ENCODE measurements at places on chromosomes 12 and 14.

DNA sequence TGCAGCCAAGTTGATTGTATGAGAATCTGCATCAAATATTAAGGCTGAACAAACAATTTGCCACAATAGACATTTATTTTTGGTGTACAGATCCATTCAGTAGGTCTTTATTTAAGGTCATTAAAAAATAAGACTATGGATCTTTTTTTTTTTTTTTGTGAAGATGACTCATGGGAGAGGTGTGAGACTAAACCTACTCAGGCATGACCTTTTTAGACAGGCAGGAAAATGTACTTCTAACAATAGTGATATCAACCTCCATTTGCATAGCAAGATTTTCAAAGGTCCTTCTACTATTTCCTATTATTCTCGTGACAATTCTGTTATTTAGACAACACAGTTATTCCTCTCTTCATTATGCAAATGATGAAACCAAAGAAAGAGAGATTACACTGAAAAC lies 39.9 kb upstream of the PTPRR start:
- no peaks in the 10 kb centered on the region for H3K27me3 ChIP-seq
- H3K36me3 ChIP-seq = no peaks in the 10 kb centered on the region
- no peak for DNase-seq
- no peak overlapping the region for H3K4me3 ChIP-seq
- no peak overlapping the region for H3K27ac ChIP-seq

- peaks cover 27% of the 10 kb centered on the region for H3K4me1 ChIP-seq
- peaks cover 6% of the 10 kb centered on the region for H3K36me3 ChIP-seq
- no peak for DNase-seq
- no peaks in the 10 kb centered on the region for H3K27me3 ChIP-seq
- no peak overlapping the region for H3K4me3 ChIP-seq
Measured at GRCh38 chr12:124532331-124532750, 35.1 kb downstream of the NCOR2 start.

- H3K36me3 ChIP-seq = peaks cover 4% of the 10 kb centered on the region
- peaks cover 77% of the 10 kb centered on the region for H3K4me1 ChIP-seq
- H3K27ac ChIP-seq = no peak overlapping the region
- DNase-seq = no peak
- H3K27me3 ChIP-seq = no peaks in the 10 kb centered on the region
Measured at GRCh38 chr12:131959641-131960589, 10.2 kb downstream of the EP400 start.

GRCh38 chr14:94941311-94941710 lies 171.4 kb upstream of the GSC start:
- no peak for DNase-seq
- H3K4me3 ChIP-seq = no peak overlapping the region

- H3K4me1 ChIP-seq = no peaks in the 10 kb centered on the region
- H3K27ac ChIP-seq = no peak overlapping the region
- DNase-seq = no peak
- H3K27me3 ChIP-seq = no peaks in the 10 kb centered on the region
- no peak overlapping the region for H3K4me3 ChIP-seq
- no peaks in the 10 kb centered on the region for H3K36me3 ChIP-seq
Measured at GRCh38 chr14:77303417-77304156, 17.1 kb downstream of the POMT2 start.

- H3K4me1 ChIP-seq = peaks cover 5% of the 10 kb centered on the region
- no peak for DNase-seq
- no peak overlapping the region for H3K4me3 ChIP-seq
Measured at GRCh38 chr12:111344254-111344875, 24.5 kb downstream of the PHETA1 start.

DNA sequence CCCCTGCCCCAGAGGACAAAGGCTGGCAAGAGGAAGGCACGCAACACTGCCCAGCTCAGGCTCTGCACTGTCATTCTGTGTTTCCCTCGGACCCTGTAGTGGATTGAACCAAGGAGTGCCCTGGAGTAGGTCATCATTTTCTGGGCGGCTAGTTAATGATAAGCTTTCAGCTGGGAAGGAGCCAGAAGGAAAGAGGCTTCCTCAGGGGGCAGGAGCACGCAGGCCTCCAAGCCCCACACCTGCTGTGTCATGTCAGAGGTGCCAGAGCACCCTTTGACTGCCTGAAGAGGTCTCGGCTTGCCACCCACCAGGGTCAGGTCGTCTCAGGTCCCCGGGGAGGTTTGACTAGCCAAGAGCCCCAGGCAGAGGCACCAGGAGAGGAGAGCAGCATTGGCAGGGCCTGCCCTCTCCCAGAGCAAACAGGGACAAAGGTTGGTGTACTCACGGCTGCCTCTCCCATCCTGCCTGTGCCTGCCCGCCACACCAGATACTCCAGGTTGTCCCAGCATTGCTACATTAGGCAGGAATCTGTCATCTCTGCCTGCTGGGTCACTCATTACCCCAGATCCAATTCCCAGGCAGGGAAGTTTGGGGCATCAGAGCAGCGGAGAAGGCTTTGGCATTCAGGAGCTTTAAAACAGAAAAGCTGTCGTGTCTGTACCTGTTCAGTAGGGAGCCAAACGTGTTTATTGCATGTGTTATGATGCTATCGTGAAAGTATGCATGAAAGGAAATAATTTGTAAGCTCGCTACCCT lies 33.5 kb upstream of the ATP2A2 start:
- DNase-seq = no peak
- no peaks in the 10 kb centered on the region for H3K36me3 ChIP-seq
- H3K27ac ChIP-seq = no peak overlapping the region
- peaks cover 2% of the 10 kb centered on the region for H3K4me1 ChIP-seq

DNA sequence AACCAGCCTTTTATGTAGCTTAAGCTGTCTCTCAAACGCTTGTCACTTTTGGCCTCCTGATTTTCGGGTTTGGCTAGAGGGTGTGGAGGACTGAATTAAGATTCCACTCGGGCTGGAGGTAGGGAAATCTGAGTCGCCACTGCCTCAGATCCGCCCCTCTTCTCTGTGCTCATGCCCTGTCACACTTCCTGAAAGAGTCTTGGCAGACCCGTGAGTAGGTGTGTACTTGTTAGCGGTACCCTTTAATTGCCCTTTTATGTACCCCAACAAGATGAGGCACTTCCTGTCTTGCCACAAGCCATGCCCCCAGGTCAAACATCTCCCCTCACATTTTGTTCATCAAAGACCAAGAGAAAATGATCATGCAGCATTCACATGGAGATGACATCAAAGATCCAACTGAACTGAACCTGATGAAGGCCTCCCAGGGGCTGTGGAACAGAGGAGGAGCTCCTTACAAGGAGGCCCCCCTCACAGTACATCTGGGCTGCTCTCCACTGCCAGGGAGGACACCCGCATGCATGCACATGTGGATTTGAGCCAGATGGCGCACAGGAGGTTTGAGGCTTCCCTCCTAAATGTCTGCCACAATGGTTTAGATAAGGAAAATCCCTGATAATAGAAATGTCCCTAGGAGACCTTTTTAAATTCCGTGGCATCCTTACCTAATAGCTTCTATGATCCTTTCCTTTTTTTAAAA lies 86.5 kb upstream of the CDKN3 start:
- no peak overlapping the region for H3K27ac ChIP-seq
- no peak overlapping the region for H3K4me3 ChIP-seq
- H3K36me3 ChIP-seq = no peaks in the 10 kb centered on the region
- no peaks in the 10 kb centered on the region for H3K4me1 ChIP-seq

GRCh38 chr14:61878931-61879330 lies 116.7 kb downstream of the SNAPC1 start:
- no peaks in the 10 kb centered on the region for H3K4me1 ChIP-seq
- DNase-seq = no peak
- H3K27ac ChIP-seq = no peak overlapping the region
- no peak overlapping the region for H3K4me3 ChIP-seq

DNA sequence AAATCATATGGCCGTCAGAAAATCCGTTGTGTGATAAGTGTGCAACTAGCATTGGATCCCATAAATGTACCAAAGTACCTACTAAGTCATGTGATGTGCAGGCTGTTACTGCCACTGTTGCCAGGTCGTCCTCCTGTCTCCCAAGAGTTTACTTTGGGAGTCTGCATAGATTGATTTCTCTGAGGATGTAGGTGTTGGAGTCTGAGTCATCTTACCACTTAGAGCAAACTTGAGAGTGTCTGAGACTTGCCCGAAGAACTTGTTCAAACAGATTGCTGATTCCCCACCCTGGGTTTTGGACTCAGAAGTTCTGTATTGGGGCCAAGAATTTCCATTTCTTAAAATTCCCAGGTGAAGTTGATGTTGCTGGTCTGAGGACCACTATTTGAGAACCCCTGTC lies 11.4 kb downstream of the TMX1 start:
- no peak overlapping the region for H3K4me3 ChIP-seq
- H3K27me3 ChIP-seq = no peaks in the 10 kb centered on the region
- no peak overlapping the region for H3K27ac ChIP-seq
- DNase-seq = no peak
- no peaks in the 10 kb centered on the region for H3K4me1 ChIP-seq

- peaks cover 24% of the 10 kb centered on the region for H3K36me3 ChIP-seq
- no peak overlapping the region for H3K4me3 ChIP-seq
- no peaks in the 10 kb centered on the region for H3K27me3 ChIP-seq
- H3K4me1 ChIP-seq = peaks cover 9% of the 10 kb centered on the region
Measured at GRCh38 chr12:26341491-26341890, 146.1 kb downstream of the SSPN start.

DNA sequence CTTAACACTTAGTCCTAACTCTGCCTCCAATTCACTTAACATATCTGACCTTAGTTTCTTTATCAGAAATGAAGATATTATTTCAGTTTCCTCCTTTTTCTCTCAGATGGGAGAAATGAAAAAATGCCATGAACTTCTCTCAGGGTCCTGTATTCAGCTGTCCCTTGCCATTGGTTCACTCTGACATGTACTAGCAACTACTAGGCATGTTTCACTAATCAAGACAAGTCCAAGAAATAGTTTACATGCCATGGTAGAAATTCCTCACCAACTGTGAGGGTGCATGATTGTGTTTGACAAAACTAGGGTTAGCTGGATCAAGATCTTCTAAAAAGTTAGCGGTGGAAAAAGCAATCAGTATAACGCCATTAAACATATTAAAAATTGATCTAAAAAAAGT lies 7.0 kb upstream of the ATXN7L3B start:
- no peak for DNase-seq
- no peak overlapping the region for H3K27ac ChIP-seq
- H3K27me3 ChIP-seq = peaks cover 5% of the 10 kb centered on the region
- H3K36me3 ChIP-seq = no peaks in the 10 kb centered on the region
- no peak overlapping the region for H3K4me3 ChIP-seq

DNA sequence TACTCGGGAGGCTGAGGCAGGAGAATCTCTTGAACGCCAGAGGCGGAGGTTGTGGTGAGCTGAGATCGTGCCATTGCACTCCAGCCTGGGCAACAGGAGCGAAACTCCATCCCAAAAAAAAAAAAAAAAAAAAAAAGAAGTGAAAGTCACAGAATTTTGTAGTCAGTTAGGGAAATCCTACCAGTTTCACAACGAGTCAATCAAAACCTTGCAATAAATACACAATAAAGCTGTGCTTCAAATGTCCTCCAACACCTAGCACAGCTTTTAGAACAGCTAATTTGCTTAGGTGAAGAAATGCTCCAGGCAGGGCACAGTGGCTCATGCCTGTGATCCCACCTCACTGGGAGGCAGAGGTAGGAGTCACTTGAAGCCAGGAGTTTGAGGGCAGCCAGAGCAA lies 112.8 kb upstream of the ATF7IP start:
- H3K4me3 ChIP-seq = no peak overlapping the region

DNA sequence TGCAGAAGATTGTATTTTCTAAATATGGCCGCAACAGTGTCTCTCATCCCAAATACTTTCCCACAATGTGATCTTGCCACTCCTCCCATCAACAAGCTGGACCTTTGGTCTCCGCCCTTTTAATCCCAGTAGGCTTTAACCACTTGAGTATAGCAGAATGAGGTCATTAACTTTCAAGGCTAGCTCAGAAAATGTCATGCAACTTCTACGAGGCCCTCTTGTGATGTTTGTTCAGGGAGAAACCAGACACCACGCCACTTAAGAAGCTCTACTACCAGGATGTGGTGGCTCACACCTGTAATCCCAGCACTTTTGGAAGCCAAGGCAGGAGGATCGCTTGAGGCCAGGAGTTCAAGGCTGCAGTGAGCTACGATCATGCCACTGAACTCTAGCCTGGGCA lies 20.1 kb upstream of the OR6J1 start:
- H3K4me3 ChIP-seq = no peak overlapping the region
- no peak overlapping the region for H3K27ac ChIP-seq
- DNase-seq = no peak
- H3K4me1 ChIP-seq = no peaks in the 10 kb centered on the region
- no peaks in the 10 kb centered on the region for H3K27me3 ChIP-seq

DNA sequence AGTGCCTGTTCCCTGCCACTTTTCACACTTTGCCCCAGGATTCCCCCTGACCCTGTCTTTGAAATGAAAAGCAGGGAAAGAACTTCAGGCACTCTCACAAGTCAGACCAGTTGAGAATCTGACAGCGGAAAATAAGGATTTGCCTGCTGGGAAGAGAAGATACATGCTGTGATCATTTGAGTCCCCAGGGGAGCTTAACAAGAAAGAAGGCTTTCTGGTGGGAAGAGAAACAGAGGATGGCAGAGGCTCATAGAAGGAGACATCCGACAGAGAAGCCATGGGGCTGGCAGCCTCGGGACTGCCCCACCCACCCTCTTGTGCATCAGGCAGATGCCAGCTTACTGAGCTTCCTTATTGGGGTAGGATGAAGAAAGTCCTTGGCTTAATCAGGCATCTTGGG lies 11.9 kb downstream of the TTC9 start:
- DNase-seq = no peak
- H3K27me3 ChIP-seq = no peaks in the 10 kb centered on the region
- peak overlapping the region; percentile 96 for H3K27ac ChIP-seq
- peak overlapping the region; percentile 74 for H3K4me3 ChIP-seq

- no peaks in the 10 kb centered on the region for H3K27me3 ChIP-seq
- no peaks in the 10 kb centered on the region for H3K36me3 ChIP-seq
- H3K27ac ChIP-seq = no peak overlapping the region
- H3K4me3 ChIP-seq = no peak overlapping the region
Measured at GRCh38 chr12:50606675-50607375, 102.0 kb downstream of the DIP2B start.

DNA sequence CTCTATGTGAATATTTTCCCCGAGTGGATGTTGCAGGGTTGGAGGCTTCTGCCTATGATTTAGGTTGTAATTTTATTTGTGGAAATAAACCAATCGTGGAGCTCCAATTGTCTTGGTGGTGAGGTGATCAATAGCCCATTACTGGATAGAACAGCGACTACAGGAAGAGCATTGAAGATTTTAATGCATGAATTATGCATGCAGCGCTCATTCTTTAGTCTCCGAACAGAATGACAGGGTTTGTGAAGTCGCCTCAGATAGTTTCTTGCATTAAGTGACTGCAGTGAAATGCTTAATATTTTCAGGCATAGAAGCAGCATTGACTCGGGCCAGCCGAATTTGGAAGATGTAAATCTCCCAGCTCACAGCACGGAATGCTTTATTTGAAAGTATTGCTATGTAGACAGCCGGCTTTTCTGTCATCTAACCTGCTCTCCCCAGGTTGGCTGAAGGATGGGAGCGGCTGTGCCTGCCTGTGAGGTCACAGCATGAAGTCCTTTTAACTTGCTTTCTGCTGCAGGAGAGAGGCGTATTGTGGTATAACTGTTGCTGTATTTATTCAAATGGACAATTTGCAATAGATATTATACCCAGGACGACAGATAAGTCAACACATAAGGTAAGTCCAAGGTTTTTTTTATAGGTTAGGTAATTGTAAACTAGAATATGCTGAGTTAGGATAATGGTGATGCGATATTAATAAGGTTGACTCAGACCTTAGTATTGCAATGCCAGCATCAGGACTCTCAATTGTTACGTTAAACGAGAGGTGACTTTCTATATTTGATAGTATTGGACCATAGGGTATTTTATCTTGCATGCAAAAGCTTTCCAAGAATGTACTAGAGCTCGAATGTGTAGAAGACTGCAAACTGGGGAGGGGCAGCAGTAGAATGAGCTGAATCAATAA lies 135.7 kb downstream of the CNTN1 start:
- H3K27ac ChIP-seq = no peak overlapping the region
- H3K4me1 ChIP-seq = no peaks in the 10 kb centered on the region
- DNase-seq = no peak
- no peaks in the 10 kb centered on the region for H3K36me3 ChIP-seq
- H3K4me3 ChIP-seq = no peak overlapping the region

Data from naive thymus-derived CD8-positive, alpha-beta T cell (primary cell).